A673 (cell line): ENCODE measurements at places on chromosomes 12 and 14. TPM values are rescaled to one million over a fixed set of nuclear protein-coding genes. Genes with fewer than 3 reads are reported as not detected.

Gene NUBPL
- 11.6 and 15.5 TPM in 2 replicates for total RNA-seq

Gene REM2
- total RNA-seq = 0.15 TPM in 1 of 2 replicates, not detected in the other

Gene LIN7A
- total RNA-seq = 10.0 and 10.7 TPM in 2 replicates

Gene RTN1
- 3.0 and 4.0 TPM in 2 replicates for total RNA-seq

Gene RNF212B
- not detected in 2 replicates for total RNA-seq

GRCh38 chr12:4383304-4383865 lies 3.9 kb upstream of the FGF23 start:
- no peak for DNase-seq

DNA sequence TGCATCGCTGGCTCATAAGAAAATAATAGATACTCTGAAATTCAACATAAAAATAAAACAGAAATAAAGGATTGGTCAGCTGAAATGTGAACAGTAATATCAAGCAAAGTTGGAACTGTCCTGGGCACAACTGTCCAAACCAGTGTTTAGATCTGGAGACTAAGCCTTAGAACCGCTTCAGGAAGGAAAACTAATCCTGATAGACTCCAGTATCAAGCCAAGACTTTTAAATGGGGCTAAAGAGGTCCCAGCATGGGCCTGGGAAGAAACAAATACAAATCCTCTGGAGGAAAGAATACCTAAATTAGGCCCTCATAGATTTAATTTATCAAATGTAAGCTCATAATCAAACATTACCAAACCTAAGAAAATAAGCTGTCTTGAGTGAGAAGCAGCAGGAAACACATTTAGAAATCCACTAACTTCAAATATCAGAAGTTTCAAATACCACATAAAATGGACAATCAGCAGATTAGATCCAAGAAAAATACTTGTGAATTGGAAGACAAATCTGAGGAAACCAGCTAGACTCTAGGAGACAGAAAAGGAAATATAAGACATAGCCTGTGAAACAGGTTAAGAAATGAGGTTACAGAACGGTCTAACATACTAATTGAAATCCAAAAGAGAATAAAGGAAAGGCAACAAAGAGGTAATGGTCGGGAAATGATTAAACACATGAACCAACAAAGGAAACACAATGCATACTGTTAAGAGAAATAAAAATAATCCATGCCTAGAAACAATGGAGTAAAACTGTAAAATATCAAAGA lies 27.6 kb downstream of the SCAF11 start:
- DNase-seq = no peak

GRCh38 chr14:74586681-74587362 lies 25.2 kb downstream of the LTBP2 start:
- no peak for DNase-seq

DNA sequence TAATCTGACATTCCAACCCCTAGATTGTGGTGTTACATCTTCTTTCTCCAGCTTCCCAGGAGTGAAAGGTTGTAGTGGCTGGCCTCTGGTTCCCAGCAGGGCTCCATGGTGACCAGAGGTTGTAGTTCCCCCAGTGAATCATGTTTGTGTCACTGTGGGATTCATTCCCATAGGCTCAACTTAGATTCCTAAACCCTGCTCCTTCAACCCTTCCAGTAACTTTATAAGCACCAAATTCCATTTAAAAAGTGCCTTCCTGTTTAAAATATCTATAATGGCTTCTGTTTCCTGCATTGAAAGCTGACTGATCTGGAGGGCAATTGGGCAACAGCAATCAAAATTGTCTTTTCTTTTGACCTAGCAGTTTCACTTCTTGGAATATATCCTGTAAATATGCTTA lies 40.5 kb upstream of the TBC1D15 start:
- DNase-seq = peak; percentile 80
